Naive thymus-derived CD8-positive, alpha-beta T cell (primary cell): ENCODE measurements at places on chromosomes 4 and X.

- DNase-seq = no peak
Observed at GRCh38 chr4:148866666-148867065, 424.5 kb upstream of the NR3C2 start.

DNA sequence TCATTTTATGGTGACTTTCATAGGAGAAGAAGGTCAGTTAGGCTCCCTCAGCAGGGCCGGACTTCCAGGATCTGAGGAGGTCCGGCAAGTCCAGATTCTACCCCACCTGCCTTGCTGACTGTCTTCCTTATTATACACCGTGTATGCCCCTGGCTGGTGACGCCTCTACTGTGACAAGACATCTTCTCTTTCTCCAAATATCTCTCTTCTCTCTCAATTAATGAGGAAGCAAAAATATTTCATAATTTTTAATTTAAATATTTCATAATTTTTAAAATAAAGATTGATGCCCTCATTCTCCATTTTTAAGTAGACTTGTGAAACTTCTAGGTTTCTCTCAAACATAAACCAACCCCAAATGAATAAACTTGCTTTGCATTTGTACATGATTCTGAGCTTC is 202.5 kb downstream of the NSUN7 start:
- no peak for DNase-seq

- DNase-seq = peak; percentile 58
Observed at GRCh38 chr4:108171339-108172230, 2.9 kb upstream of the LEF1 start.

DNA sequence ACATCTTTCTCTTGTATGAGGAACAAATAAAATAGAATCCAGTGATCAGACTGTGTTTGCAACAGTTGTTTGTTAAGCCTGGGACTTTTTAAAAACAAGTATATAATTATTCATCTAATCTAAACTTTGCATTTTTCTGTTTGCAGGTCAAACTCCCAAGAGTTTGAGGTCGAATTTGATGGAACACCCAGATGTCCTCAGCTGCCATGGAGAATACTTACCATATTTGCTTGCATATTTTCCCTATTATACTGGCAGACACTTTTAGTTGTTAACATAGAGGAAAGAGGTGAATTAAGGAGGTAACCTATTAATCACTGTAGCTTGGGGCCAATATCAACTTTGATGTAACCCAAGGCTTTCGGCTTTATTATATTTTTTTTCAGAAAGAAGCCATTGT is 401.5 kb upstream of the DIPK2B start:
- no peak for DNase-seq

- DNase-seq = peak; percentile 82
Observed at GRCh38 chr4:663438-664428, 10.3 kb downstream of the ATP5ME start.

- peak; percentile 3 for DNase-seq
Observed at GRCh38 chrX:86002076-86002896, 45.1 kb downstream of the CHM start.

- DNase-seq = no peak
Observed at GRCh38 chr4:121326597-121326996, 54.2 kb downstream of the QRFPR start.

DNA sequence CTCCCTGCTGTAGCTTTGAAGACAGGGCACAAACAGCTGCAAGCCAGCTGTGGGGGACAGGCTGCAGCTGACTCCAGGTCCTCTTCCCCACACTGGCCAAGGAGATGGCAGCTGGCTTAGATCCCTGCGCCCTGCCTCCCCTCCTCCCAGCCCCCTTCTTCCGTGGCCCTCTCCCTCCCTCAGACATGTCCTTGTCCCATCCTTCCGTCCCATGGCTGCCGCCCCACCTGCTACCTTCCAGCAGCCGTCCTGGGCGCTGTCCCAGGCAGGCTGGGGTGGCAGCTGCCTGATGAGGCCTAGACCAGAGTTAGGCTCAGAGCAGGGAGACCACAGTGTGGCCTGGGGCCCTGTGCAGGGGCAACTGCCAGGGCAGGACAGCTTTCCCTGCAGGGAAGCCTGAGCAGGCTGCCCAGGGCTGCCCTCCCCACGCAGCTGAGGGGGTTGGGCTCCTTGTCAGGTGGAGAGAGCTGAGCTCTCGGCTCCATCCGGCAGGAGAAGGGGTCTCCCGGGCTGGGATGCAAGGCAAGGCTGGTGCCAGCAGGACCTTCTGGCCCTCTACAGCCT is 3.3 kb upstream of the BGN start:
- DNase-seq = no peak

DNA sequence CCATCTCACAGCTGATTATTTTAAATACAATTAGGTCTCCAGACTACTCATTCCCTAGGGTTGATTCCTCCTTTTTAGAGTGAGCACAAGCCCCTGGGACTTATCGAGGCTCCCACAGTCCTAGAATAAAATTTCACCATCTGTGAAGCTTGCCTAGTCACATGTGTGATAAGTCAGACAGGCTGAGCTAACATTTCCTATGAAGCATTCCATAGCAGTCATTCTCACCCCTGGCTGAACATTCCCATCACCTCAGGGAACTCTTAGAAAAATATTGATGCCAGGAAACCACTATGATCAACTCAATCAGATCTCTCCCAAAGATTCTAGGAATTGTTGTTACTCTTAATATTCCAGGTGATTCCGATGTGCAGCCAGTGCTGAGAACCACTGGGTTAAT is 37.7 kb downstream of the ARHGEF9 start:
- DNase-seq = no peak
